Hematopoietic multipotent progenitor cell treated with erythropoietin and hydrocortisone succinate and interleukin-3 and kit ligand, for 6 days (in vitro differentiated cells): ENCODE measurements at places on chromosomes 6 and 20.

- DNase-seq: no peak
Measured at GRCh38 chr6:166473886-166474571, 91.3 kb upstream of the MPC1 start.

- DNase-seq: no peak
Measured at GRCh38 chr6:13165502-13166172, 162.7 kb downstream of the TBC1D7 start.

- no peak for DNase-seq
Measured at GRCh38 chr6:25669413-25669812, 17.4 kb downstream of the SCGN start.

DNA sequence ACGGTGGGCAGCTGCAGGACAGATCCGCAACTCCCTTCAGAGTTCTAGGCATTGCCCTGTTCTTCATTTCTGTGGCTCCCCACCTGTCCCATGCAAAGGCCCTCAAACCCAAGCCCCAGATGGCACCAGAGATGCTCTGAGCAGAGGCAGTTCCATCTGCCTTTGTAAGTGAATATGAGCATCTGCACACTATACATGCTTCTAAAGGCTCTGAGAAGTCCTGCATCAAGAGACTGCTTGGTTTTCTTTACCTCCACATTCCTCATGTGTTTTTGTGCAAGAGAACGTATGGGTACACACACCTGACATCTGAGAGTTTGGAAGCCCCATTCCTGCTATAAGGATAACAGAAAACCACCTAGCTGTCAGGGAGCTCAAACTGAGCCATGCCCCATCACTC is 14.4 kb upstream of the CST7 start:
- no peak for DNase-seq

DNA sequence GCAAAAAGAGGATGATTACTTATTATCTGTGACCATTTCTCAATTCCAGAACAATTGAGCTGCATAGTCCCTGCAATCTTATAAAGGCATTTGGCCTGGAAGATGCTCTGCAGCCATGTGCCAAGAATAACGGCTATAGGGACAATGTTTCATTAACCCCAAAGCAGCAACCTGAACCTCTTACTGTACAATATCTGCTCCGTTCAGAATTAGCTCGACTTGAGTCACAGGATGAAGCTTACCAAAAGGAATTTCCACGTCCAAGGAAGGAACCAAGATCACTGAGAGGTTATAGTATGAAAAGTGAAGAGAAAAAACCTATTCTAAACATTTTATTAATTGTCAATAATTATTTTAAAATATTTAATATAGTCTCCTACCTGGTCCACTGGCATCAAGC is 167.3 kb upstream of the GMDS start:
- DNase-seq: no peak

GRCh38 chr6:83868639-83869038 is 9.2 kb downstream of the CYB5R4 start:
- DNase-seq: no peak

- DNase-seq: no peak
Measured at GRCh38 chr6:164791498-164791897, 517.9 kb downstream of the C6orf118 start.

- DNase-seq: no peak
Measured at GRCh38 chr6:11804701-11805100, 26.1 kb upstream of the ADTRP start.

- DNase-seq: no peak
Measured at GRCh38 chr6:41072836-41073202, at the start of gene NFYA. Gene NFYA, plus strand, starts transcription at chr6:41072974. Its CDS starts 6,116 bp downstream, at chr6:41079090.

- peak; percentile 53 for DNase-seq
Measured at GRCh38 chr6:13267142-13267651, 61.1 kb downstream of the TBC1D7 start.

GRCh38 chr6:135229996-135230395 is 48.9 kb downstream of the MYB start:
- DNase-seq: peak; percentile 23
